ENCODE measurements at places on chromosomes 11 and 22.
A peak's percentile ranks its signal among the peaks of the same experiment; 100 is the strongest.

- peak; percentile 85 for DNase-seq
These were observed 1.9 kb downstream of the SLC43A3 start for GRCh38 chr11:57424792-57425564.

GRCh38 chr11:101397979-101398378, 185.8 kb downstream of the TRPC6 start:
- DNase-seq, result no peak

DNA sequence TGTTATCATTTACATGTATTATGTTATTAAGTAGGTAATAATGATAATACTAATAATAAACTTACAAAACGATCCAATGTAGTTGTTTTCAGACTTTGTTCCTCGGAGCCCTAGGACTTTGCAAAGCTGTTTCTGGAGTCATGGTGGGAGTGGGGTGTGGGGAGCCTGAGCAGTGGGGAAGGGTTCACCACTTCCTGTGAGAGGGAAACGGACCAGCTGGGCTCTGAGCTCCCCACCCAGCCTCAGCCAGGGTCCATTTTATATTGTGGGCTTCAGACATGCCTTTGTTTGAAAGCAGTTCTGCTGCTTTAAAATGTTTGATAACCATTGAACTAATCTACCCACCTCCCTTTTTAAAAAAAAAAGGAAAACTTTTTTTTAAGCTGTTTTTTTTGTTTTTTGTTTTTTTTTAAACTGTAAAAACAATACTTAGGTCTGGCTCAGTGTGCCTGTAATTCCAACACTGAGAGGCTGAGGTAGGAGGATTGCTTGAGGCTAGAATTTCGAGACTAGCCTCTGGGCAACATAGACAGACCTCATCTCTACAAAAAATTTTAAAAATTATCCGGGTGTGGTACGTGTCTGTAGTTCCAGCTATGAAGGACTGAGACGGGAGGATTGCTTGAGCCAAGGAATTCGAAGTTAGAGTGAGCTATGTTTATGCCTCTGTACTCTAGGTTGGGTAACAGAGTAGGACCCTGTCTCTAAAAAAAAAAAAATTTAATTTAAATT, 7.0 kb downstream of the SERPING1 start:
- DNase-seq, result no peak

- peak; percentile 20 for DNase-seq
These were observed 386.5 kb downstream of the SOX6 start for GRCh38 chr11:15969701-15970329.

GRCh38 chr22:24406322-24407277, 20.8 kb upstream of the ADORA2A start:
- no peak for DNase-seq

- DNase-seq, result peak; percentile 63
These were observed 52.2 kb downstream of the IRAG1 start for GRCh38 chr11:10641177-10641911.

Data from GM13977 (cell line).